ENCODE measurements at places on chromosomes 2 and 18. TPM values are rescaled to one million over a fixed set of nuclear protein-coding genes. Genes with fewer than 3 reads are reported as not detected.

CD8B2 gene
- total RNA-seq, result 0.61 TPM

EMX1 gene
- total RNA-seq, result not detected

COL6A3 gene
- total RNA-seq, result not detected

MGAT4A gene
- 25.0 TPM for total RNA-seq

DNA sequence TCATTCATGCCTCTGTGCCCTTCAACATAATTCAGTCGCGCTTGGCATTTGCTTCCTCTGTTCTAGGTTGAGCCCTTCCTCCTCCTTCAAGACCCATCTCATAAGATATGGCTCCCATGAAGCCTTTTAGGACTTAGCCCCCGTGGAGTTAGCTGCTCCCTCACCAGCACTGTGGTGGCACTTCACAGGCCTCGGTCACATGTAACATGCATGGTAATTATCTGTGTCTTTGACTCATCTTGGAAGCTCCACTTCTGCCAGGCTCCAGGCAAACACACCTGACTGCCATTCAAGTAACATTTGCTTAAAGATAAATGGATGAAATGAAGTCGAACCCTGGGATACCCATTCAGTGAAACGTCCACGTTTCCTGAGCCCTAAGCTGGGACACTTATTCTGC is 484.7 kb downstream of the EIPR1 start:
- no peak overlapping the region for H3K27ac ChIP-seq
- no peaks in the 10 kb centered on the region for H3K36me3 ChIP-seq
- H3K4me1 ChIP-seq, result no peaks in the 10 kb centered on the region
- no peaks in the 10 kb centered on the region for H3K27me3 ChIP-seq
- DNase-seq, result no peak

GRCh38 chr2:134683561-134684112 is 35.2 kb downstream of the TMEM163 start:
- H3K27me3 ChIP-seq, result no peaks in the 10 kb centered on the region
- peak overlapping the region; percentile 43 for H3K4me3 ChIP-seq
- H3K27ac ChIP-seq, result peak overlapping the region; percentile 70
- H3K4me1 ChIP-seq, result peaks cover 50% of the 10 kb centered on the region
- no peaks in the 10 kb centered on the region for H3K36me3 ChIP-seq
- no peak for DNase-seq

DNA sequence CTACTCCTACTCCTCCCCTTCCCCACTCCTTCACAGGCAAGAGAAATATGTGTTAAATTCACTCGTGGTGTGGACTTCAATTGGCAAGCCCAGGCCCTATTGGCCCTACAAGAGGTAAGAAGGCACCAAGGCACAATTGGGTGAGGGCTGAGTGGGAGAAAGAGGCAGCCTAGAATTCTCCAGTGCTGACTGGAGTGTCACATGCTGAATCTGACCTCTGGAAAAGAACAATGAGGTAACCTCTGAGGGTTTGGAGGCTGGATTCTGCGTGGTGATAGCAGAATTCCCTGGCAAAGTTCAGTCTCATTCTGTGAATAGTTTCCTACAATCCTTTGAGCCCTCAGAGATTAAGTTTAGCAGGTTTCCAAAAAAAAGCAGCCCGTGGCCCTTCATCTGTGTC is 6.9 kb downstream of the CENPA start:
- H3K27ac ChIP-seq, result no peak overlapping the region
- no peaks in the 10 kb centered on the region for H3K27me3 ChIP-seq

GRCh38 chr2:110973262-110973661 is 147.5 kb upstream of the BCL2L11 start:
- H3K4me1 ChIP-seq, result no peaks in the 10 kb centered on the region
- H3K4me3 ChIP-seq, result no peak overlapping the region
- no peak overlapping the region for H3K27ac ChIP-seq
- H3K36me3 ChIP-seq, result peaks cover 4% of the 10 kb centered on the region

All from natural killer cell treated with Interleukin-12 subunit alpha and Interleukin-12 subunit beta and Interleukin-15 and Interleukin-18, amount 100 ng/mL, for 72 hours (primary cell).